ENCODE measurements at places on chromosomes 2 and 18. TPM values are rescaled to one million over a fixed set of nuclear protein-coding genes. Genes with fewer than 3 reads are reported as not detected.

The CFAP65 gene
- not detected for total RNA-seq

GRCh38 chr2:102273619-102274211 is 37.6 kb upstream of the IL1RL1 start:
- DNase-seq: no peak

The MGAT5 gene
- total RNA-seq: 95.3 TPM

GRCh38 chr2:110848519-110849030 is 116.2 kb downstream of the ACOXL start:
- no peak for DNase-seq

- DNase-seq: no peak
Observed at GRCh38 chr2:203500951-203501350, 34.1 kb downstream of the RAPH1 start.

DNA sequence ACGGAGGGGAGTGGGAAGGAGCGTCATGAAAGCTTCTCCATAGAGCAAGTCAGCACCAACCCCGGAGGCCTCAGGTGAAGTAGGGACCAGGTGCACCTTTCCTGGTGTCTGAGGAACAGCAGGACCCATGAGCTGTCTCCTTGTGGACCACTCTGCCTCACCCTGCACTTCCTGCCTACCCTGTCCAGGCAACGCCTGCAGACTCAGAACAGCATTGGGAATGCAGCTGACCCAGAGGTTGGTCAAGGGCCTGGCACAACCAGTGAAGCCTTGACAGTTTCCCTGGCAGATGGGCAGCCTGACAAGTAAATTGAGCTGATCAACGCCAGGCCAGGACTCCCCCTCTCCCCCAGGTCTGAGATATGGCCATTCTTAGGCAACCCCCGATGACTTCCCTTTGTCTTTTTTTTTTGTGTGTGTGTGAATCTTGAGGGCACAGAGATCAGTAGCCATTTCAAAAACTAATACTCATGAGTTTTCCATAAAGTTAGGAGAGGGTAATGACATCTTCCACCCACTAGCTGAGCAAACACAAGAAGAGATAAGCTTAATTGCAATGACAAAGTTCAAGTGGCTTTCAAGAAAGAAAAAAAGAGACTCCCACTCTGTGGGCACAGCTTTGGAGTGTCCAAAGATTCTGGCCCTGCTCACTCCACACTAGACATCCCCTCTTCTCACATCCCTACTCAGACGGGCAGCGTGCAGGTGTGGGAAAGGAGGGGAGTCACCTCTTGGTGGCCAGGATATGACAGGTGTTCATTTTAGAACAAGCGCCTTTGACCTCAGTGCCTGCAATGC is 3.5 kb upstream of the FABP1 start:
- DNase-seq: no peak

DNA sequence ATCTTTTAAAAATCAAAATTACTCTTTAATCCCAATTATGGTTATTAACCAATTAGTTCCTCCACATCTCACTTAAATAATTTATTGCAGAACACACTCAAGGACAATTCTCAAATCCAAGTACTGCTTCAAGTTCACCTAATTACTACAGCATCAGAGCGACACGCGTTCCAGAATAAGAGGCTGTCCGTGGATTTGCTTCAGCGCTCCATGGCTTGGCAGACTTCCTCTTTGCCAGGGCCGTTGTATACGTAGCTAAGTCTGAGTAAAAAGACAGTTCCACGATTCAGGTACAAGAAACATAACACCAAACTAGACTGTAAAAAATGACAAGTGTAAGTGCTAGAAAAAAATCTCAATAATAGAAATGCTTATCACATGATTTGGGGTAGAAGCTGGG is 153.2 kb upstream of the MYT1L start:
- no peak for DNase-seq

The IL1A gene
- total RNA-seq: not detected

- DNase-seq: no peak
Observed at GRCh38 chr2:187264612-187265011, 183.4 kb downstream of the CALCRL start.

DNA sequence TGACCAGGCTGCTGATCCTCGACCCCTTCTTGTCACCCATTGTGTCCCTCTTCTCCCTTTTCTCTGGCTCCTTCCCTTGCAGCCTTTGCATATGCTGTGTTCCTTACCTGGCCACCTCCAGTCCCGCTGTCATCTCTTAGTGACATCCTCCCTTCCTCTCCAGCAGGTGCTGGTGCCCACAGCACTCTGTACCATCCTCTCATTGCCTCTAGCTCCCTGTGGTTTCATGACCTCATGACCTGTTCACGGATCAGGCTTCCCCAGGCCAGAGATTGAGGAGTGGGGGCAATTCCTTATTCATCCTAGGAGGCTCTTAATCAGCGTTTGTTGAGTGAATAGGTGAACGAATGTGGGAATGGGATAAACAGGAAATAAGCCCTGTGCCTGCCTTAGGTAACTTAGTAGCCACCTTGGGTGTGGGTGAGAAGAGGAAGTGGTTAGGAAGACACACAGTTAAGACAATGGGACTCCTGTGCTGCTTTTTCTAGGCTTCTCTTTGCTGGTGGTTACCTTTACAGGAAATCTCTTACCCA is 35.5 kb downstream of the ITGA6 start:
- no peak for DNase-seq

GRCh38 chr2:11949732-11950523 is 203.5 kb downstream of the LPIN1 start:
- no peak for DNase-seq

GRCh38 chr2:117693154-117693553 is 121.3 kb upstream of the DDX18 start:
- DNase-seq: no peak

DNA sequence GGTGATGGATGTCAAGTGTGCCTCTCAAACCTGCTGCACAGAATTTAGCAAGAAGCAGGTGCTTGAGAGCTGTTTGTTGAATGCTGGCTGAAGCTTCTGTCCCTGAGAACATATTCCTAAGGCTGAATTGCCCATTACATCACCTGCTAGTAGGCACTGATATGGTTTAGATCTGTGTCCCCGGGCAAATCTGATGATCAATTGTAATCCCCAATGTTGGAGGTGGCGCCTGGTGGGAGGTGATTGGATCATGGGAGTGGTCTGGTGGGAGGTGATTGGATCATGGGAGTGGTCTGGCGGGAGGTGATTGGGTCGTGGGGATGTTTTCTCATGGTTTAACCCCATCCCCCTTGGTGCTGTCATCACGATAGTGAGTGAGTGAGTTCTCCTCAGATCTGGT is 128.0 kb downstream of the HRH4 start:
- DNase-seq: no peak

GRCh38 chr2:241177526-241178334 is 10.7 kb upstream of the ANO7 start:
- no peak for DNase-seq
